ENCODE measurements at places on chromosomes 1 and 21.

GRCh38 chr1:181783208-181783607 lies 278.3 kb downstream of the ZNF648 start:
- DNase-seq = peak; percentile 66

- no peak for DNase-seq
These were observed 285.8 kb upstream of the NEGR1 start for GRCh38 chr1:72568113-72568512.

DNA sequence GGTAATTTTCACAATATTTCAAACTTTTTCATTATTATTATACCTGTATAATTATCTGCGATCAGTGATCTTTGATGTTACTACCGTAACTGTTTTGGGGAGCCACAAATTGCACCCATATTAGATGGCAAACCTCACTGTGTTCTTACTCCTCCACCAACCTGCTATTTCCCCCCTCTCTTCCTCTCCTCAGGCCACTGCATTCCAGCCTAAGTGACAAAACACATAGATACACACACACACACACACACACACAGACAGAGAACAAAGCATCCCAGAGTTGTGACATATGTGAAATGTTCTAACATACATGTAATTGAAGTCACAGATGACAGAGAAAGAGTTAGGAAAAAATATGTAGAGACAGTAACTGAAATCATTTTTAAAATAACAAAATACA lies 18.5 kb downstream of the COP1 start:
- DNase-seq = no peak

DNA sequence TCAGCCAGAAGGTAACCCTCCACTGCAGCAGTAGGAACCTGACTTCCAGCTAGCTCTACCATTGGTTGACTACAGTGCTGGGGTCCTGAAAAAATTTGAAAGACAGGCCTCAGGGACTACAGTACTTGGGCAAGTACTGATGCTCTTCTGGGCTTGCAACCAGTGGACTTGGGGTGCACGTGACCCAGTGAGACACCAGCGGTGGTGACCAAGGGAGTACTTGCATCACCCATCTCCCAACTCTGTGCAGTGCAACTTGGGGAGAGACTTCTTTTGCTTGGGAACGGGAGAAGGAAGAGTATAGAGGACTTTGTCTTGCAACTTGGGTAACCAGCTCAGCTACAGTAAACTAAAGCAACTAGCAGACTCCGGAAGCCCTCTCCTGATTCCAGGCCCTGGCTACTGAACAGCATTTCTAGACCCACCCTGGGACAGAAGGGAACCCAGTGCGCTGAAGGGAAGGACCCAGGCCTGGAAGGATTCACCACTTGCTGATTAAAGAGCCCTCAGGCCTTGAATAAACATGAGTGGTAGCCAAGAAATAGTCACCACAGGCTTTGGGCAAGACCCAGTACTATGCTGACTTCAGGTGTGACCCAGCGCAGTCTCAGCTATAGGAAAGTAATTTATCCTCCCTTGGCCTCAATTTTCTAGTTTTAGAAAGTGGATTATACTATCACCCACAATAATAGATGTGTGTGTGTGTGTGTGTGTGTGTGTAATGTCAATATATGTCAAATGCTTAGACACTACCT lies 45.6 kb downstream of the TNNI3K start:
- no peak for DNase-seq

Data from NT2/D1 (cell line).